ENCODE measurements at places on chromosomes 7 and 10.

- no peak for DNase-seq
Observed at GRCh38 chr7:134587750-134588149, 38.8 kb downstream of the AKR1B15 start.

- DNase-seq, result no peak
Observed at GRCh38 chr7:97015756-97016380, 8.8 kb downstream of the DLX5 start.

GRCh38 chr7:150740053-150740452 lies 2.8 kb downstream of the GIMAP5 start:
- DNase-seq, result no peak

DNA sequence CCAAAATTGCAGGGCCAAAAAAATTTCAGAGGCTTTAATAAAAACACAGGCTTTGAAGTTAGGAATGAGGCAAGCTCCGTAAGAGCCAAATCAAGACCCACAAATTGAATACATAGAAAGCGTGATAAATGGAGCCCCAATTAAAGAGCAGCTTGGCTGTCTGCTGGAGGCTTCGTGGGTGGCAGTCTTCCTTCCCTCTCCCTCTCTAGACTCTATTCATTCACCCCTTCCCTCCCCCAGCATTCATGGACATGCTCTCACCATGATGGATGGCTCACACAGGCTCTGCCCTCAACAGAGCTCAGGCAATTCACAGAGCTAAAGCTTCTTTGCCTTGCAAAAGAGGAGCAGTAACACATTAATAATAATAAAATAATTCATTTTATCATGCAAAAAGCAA lies 214.1 kb downstream of the HERPUD2 start:
- no peak for DNase-seq

DNA sequence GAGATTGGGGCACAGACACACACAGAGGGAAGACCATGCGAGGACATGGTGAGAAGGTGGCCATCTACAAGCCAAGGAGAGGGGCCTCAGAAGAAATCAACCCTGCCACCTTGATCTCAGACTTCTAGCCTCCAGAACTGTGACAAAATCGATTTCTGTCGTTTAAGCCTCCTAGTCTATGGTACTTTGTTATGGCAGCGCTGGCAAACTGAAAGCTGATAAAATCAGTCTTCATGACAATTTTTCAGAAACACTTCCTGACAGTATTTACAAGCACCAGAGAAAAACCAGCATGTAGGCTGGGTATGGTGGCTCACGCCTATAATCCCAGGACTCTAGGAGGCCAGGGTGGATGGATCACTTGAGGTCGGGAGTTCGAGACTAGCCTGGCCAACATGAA lies 4.2 kb downstream of the PARP12 start:
- DNase-seq, result no peak

DNA sequence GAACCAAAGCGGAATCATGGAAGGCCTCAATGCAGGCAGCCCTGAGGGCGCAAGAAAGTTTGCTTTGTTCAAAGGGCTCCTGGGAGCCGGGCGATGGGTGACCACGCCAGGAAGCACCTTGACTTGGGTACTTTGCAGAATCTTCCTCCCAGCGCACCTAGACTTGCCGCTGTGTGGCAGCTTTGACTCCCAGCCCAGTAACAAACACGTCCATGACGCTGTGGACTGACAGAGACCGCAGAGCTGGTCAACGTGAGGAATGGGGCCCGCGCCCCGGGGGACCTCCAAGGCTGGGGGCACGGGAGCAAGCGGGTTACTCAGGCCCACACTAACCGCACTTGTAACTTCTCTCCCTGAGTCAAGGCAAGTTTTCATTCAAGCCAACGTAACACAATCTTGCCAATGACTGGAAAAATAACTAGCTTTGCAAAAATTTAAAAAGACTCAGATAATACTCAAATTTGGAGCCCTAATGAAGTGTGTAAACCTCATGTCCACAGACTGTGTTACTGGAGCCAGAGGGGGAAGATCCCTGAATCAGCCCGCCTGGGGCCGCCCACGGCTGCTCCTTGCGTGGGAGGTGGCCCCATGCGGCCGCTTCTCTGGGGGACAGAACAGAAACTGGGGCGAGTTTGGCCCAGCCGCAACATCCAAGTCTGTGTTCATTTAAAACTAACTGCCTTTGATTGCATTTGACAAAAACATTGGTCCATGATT lies 130.8 kb downstream of the DNAJB6 start:
- no peak for DNase-seq

DNA sequence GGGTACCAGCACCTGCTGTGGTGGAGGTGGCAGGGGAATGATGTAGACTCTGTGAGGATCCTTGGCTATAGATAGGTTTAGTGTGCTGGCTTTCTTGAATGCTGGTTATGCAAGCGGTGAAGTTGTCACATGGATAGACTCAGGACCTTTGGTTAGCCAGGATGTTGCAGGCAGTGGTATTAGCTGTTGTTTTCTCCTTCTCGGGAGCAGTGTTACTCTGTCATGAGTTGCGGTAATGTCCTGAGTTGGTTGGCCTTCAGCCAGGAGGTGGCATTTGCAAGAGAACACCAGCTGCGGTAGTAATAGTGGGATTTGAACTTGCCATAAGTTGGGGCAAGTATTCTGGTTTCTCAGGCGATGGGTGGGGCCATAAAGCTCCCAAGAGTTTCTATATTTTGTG lies 10.8 kb downstream of the AGK start:
- DNase-seq, result no peak

- DNase-seq, result no peak
Observed at GRCh38 chr10:117900280-117900679, 146.5 kb downstream of the RAB11FIP2 start.

DNA sequence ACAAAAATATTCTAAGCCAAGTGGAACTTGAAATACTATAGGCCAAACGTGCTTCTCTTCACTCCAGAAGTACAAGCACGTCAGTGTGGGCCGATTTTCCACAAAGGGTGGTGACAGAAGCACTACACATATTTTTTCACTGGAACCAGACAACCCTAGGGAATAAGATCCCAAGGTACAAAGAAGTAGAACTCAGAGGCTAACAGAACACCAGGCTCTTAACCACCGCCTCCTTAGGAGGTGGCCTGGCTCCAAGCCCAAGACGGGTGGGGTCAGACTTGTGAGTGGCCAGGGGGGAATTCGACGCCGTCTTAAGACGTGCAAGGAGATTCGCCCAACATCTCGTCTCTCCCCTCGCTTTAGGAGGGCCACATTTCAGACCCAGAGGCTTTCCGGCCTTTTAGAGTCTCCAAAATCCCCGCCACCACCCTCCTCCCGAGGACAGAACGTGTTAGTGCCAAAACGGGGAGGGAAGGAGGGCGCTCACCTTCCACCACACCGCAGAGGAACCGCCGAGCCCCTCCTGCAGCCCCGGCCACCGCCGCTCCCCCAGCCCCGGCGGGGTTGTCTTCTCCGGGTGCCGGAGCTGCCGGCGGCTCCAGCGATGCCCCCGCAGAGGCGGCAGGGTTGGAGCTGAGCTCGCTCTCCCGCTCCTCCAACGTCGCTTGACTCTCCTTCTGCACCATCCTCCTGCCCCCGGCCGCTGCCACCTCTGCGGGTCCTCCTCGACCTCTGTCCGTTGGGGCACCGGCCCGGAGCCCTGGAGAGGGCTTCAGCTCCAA lies 716 bp downstream of the OGA start:
- DNase-seq, result peak; percentile 59

- no peak for DNase-seq
Observed at GRCh38 chr7:21690705-21691104, 147.9 kb downstream of the DNAH11 start.

DNA sequence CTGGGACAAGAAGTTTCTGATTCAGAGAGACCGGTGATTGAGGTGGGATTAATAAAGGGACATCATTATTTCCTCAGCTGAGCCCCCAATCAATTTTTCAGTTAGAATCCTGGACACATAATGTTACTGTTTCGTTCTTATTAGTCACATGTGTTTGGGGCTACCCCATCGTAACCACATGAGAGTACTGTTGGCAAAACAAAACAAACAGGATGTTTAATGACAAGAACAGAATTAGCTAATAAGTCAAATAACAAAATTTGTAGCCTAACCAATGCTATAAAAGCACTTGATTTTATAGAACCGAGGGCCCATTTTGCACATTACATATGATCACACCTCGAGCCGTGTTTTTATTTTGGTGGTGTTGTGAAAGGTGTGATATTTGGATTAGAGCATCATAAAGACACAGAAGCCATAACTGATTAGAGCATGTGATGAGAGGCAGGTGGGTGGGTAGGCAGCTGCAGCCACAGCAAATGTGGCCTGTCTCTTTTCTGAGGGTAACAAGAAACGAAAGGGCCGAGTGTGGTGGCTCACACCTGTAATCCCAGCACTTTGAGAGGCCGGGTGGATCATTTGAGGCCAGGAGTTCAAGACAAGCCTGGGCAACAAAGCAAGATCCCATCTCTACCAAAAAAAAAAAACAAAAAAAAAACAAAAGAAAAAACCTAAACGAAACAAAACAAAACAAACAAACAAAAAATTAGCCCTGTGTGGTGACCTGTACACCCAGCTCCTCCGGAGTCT lies 1.8 kb upstream of the VWC2 start:
- DNase-seq, result no peak

GRCh38 chr7:34087892-34088891 lies 182.9 kb downstream of the BMPER start:
- no peak for DNase-seq

- no peak for DNase-seq
Observed at GRCh38 chr10:22308390-22308789, 7.8 kb upstream of the COMMD3 start.

GRCh38 chr10:33160151-33160550 lies 174.3 kb downstream of the NRP1 start:
- DNase-seq, result no peak

DNA sequence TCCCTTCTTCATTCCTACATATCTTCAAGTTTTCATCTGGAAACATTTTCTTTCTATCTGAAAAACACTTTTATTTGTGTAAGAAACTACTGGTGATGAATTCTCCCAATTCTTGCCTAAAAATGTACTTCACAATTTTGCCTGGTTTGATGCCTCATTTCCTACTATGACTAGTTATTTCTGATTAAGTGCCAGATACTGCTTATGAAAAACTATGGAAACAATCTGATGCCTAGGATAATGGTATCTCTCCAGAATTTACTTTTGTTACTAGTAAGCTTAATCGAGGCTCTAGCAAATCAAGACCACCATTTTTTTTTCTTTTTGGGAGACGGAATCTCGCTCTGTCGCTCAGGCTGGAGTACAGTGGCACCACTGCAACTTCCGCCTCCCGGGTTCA lies 31.3 kb downstream of the CACUL1 start:
- DNase-seq, result no peak

- no peak for DNase-seq
Observed at GRCh38 chr10:58867683-58868082, 308.8 kb upstream of the PHYHIPL start.

GRCh38 chr10:110845756-110846620 lies 25.7 kb upstream of the PDCD4 start:
- no peak for DNase-seq

GRCh38 chr10:132549371-132549770 lies 11.8 kb downstream of the INPP5A start:
- DNase-seq, result no peak

- no peak for DNase-seq
Observed at GRCh38 chr10:52334595-52334994, 20.5 kb downstream of the DKK1 start.

DNA sequence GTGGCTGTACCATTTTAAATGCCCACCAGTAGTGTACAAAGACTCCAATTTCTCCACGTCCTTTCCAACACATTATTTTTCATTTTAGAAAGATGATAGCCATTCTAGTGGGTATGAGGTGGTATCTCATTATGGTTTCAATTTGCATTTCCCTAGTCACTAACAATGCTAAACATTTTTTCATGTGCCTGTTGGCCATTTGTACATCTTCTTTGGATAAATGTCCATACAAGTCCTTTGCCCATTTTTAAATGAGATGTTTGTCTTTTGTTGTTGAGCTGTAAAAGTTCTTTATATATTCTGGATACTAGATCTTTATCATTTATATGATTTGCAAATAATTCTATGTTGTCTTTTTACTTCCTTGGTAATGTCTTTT lies 18.9 kb upstream of the BPGM start:
- no peak for DNase-seq
